ENCODE measurements at places on chromosomes 3 and 15.

GRCh38 chr3:62975566-62975965 lies 100.3 kb upstream of the CADPS start:
- no peak for DNase-seq

DNA sequence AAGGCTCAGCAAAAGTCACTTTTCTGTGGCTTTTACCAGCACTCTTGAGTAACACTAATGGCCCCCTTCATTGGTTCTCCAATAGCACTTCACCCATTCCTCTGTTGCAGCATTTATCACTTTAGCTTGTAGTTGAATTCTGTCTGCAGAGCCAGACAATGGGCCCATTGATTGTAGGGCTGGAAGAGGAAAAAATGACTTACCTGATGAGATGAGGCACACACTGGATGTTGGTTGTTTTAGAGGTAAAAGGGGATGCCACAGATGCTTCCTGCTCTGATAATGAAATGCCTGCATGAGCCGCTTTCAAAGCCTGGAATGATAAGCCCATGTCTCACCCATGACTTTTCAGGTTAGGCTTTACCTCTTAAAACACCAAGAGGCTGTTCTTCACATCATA lies 64.3 kb downstream of the PLAAT1 start:
- no peak for DNase-seq

DNA sequence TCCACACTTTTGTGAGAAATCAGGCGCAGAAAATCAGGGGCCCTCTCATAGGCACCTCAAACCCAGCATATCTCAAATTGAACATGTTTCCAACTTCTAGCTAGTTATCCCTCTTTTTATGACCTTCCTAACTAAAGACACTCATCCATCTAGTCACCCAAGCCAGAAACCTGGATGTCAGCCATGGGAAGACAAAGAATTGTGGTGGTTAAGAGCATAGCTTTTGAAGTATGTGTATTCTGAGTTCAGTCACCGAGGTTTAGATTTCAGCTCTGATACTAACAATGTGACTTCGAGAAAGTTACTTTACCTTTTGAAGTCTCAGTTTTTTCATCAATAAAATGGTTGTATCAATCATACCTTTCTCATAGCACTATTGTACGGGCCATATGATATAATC lies 495.5 kb downstream of the NLGN1 start:
- no peak for DNase-seq

GRCh38 chr3:146814601-146815315 lies 209.6 kb upstream of the PLSCR5 start:
- no peak for DNase-seq

GRCh38 chr15:100104245-100104644 lies 237.5 kb downstream of the ADAMTS17 start:
- DNase-seq: no peak
